Cardiac fibroblast (primary cell): ENCODE measurements at places on chromosomes 7 and 10.

DNA sequence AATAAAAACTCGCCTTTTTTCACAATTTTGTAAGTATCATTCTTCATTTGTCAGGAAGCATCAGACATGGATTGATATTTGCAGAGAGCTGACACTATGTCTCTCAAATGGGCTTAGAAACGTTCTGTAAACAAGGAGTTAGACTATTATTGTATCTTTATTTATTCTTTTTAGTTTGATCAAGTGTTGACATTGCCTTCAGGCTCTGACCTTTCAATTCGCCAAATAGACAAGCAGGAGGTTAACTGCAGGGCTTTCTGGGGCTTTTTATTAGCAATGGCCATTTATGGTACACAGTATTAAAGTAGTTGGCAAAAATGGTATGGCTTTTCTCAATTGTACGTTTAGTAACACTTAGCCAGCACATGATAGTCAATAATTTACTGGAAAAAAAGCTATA, 221.7 kb downstream of the ZWINT start:
- no peak for DNase-seq

DNA sequence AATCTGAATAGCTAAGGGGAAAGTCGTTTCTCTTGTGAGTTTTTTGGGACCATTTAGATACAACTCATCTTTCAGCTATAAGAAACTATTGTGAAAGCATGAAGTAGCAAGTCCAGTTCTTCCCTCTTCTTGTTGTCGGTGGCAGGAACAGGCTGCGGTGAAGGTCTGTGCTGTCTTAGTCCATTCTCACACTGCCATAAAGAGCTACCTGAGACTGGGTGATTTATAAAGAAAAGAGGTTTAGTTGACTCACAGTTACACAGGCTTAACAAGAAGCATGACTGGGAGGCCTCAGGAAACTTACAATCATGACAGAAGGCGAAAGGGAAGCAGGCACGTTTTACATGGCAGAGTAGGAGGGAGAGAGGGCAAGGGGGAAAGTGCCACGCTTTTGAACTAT, 261.8 kb downstream of the GATA3 start:
- DNase-seq, result no peak

DNA sequence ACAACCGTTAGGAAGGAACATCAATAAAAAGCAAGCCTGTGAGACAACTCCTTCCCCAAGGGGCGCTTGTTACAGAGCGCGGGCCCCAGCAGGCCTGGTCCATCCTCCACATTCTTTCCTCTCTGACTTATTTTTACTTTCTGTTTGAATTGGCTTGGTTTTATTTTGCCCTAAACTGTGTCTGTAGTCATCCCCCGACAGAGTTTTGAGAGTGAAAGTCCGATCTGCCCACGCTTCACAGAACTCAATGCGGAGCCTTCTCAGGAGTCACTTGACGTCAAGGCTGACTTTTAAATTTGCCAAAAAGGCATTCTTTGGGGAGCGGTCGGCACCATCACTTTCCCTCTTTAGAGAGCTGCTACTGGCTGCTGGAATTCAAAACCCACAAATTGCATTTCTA, 150.1 kb upstream of the KLF6 start:
- peak; percentile 90 for DNase-seq

DNA sequence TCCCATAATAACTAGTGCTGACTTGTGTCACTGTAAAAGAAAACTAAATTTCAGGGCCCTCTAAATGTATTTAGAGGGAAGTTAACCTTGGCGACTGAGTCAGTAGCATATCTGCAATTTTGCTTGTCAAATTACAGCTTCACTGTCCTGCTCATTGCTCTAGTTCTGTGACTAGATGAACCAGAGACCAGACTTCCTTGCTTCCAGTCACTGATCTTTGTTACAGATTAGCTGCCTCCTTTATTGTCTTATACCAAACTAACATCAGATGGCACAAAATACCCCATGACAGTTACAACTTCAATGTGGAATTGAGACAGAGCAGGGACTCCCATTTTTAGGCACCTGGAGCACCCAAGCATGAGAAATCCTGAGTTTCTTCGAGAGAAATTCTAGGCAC, 79.9 kb upstream of the POM121L12 start:
- DNase-seq, result no peak

- peak; percentile 96 for DNase-seq
Observed at GRCh38 chr10:86900955-86901354, 56.5 kb downstream of the MMRN2 start.

DNA sequence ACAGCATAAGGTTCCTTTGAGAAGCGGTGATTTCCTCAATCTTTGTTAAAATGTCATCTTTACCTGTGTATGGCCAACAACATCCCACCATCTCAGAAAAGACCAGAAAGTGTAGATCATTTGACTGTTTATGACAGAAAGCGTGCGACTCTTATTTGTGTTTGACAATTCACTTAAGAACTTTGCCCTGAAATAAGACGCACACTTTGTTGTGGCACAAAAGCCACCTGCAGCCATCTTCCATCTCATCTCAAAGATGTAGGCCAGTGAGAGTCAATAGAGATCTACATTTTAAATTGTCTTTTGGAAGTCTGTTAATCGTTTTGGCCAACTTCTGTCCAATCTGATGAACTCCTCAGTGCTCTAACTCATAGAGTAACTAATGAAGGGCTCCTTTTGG, 114.0 kb downstream of the CALN1 start:
- no peak for DNase-seq

DNA sequence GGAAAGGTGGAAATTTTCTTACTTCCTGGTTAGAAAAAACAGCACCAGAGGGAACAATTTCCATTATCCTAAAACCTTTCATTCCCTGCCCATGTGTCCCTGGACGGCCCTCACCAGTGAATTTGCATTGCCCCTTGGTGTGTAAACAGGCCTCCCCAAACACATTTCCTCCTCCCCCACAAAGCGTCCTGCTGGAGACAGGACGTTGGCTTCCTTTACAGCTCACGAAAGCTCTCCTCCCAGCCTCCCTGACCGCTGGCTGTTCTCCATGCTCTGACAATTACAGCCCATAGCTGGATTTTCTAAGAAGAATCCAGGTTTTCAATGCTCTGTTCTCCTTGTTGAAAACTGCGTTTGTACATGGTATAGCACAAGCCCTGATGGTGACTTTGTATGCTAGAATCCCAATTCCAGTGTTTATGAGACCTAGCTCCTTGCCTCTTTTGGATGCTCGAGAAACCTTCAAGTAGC, 724.2 kb upstream of the CELF2 start:
- DNase-seq, result peak; percentile 75

GRCh38 chr7:6395898-6396595, 51.7 kb downstream of the DAGLB start:
- DNase-seq, result no peak

- DNase-seq, result no peak
Observed at GRCh38 chr10:3077940-3078630, 10.7 kb downstream of the PFKP start.

DNA sequence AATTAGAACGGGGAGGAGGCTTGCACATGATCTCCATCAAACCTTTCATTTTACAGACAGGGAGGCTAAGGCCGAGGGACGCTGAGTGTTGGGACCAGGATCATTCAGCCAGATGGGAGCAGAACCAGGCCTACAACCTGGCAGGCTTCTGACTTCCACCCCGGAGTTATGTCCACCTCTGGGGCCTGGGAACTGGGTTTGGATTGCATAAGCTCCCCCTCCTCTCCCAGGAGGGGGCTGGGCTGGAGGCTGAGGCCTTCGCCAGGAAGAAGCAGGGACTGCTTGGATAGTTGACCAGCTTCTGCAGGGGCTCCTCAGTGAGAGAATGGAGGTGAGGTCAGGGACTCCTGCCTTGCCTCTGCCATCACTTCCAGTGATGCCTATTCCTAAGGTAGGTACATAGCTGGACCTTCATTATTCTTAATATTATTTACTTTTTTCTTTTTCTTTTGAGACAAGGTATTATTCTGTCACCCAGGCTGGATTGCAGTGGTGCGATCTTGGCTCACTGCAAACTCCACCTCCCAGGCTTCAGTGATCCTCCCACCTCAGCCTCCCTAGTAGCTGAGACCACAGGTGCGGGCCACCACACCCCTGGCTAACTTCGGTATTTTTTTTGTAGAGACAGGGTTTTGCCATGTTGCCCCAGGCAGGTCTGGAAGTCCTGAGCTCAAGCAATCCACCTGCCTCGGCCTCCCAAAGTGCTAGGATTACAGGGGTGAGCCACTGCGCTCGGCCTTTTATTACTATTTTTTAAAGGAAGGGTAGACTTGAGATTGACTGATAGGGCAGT, 1.3 kb downstream of the SNX10 start:
- no peak for DNase-seq
